ENCODE measurements at places on chromosomes 3 and 15.

- no peak for DNase-seq
Measured at GRCh38 chr3:178545337-178545736, 9.1 kb downstream of the KCNMB2 start.

- DNase-seq, result no peak
Measured at GRCh38 chr3:12287727-12288181, 1.1 kb upstream of the PPARG start.

DNA sequence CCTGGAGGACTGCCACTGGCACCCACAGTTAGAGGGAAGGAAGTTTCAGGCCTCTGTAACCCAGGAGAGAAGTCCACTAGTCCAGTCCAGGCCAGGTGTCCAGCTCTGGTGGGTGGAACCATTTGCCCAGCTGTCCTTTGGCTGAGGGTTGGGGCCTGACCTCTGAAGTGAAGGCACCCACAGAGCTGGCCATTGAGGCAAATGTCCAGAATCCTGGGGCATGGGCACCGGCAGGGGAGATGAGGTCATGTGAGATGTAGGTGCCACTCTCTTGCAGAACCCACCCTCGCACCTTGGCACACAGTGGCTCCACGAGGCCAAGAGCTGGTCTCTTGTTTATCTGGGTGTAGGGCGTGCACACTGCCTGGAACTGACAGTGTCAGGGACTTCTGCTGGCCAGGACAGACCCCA lies 162.8 kb downstream of the SMAD6 start:
- DNase-seq, result no peak

DNA sequence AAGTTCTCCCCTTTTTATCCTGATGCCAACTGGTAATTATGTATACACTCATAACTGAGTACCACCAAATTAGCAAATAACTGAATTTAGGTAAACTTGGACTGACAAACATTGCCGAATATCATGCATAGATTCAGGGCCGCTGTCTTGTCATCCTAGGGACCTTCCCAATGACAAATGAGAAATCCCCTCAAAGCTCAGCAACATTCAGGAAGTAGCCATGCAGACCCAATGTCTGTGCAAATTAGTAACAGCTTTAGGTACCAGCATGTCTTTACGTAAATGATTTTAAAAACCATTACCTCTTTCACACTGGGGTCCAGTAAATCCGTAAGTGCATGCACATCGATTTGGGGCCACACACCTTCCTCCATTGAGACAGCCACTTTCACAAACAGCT lies 49.5 kb downstream of the FBN1 start:
- DNase-seq, result no peak

GRCh38 chr3:165994293-165994692 lies 157.1 kb upstream of the BCHE start:
- DNase-seq, result no peak

- peak; percentile 47 for DNase-seq
Measured at GRCh38 chr3:145191543-145191942, 969.4 kb downstream of the PLOD2 start.

GRCh38 chr15:31265871-31266711 lies 60.5 kb upstream of the KLF13 start:
- no peak for DNase-seq

- DNase-seq, result peak; percentile 60
Measured at GRCh38 chr15:45378149-45378912, at the start of gene GATM. TSS of gene GATM (minus strand) at chr15:45378544. CDS start at chr15:45378453, 91 bp downstream.

DNA sequence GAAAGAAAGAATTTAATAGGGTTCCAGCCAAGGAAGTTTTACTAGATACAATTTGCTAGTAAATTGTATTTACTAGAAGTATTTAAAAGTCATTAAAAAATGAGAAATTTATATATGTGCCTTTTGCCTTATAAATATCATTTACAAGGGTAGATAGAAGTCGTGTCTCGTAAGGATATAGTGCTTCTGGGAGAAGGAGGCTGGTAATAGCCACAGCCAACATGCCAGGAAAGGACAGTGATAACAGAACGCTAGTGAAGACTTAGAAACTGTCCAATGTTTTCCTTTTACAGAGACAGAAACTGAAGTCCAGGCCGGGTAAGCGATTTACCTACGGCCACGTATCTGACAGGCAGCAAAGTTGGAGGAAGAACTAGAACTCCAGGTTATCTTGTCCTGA lies 113.5 kb upstream of the LRRN1 start:
- DNase-seq, result no peak

DNA sequence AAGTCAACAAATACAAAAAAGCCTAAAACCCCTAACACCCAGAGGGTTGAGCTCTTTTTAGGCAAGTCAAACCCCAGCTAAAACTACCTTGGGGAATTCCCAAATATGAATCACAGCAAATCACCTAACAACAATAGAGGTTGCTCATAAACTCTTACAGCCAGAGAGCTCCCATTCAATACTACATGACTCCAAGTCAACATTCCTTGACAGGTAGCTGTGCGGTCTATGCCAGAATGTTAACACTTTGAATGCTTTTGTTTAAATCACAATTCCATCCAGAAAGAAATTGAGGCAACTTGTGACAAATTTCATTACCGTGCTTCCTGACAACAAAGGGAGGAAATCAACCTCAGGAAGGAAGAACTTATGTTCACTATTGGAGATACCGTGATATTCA lies 7.5 kb upstream of the UACA start:
- no peak for DNase-seq

Data from A172 (cell line).